ENCODE measurements at places on chromosomes 5 and 9.

- H3K36me3 ChIP-seq, result no peaks in the 10 kb centered on the region
- no peak overlapping the region for H3K4me3 ChIP-seq
- no peak for DNase-seq
- H3K4me1 ChIP-seq, result no peaks in the 10 kb centered on the region
- no peak overlapping the region for H3K27ac ChIP-seq
Measured at GRCh38 chr9:101372327-101373118, 12.3 kb downstream of the BAAT start.

DNA sequence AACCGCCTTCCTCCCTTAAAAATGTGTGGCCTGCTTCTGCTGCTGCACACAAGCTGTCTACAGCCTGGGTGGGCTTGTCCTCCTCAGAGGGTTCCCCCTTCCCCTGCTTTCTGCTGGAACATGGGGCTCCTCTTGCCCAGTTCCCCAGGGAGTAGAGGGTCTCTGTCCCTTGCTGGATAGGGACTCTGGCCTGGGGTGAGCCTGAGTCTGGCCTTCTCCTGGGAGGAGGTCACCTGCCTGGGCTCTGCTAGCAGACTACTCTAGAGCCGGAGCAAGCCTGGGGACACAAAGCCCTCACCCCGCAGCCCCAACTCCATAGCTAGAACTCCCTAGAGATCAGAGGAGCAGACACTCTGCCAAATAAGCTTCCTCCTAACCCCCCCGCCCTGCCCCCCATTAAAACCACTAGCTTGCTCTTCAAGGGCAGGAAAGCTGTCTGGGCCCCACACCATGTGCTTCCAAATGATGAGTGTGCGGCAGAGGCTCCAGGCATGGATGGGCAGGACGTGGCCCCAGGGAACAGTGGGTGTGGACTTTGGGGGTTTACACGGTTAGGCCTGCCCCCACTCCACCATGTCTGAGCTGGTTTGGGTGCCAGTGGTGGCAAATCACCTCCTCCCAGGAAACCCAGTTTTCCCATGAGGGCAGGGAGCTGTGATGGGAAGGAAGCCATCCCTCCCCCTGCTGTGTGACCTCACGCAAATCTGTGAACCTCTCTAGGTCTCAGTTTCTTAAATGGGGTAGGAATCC is 10.0 kb downstream of the TCF7 start:
- no peak overlapping the region for H3K27ac ChIP-seq
- H3K4me1 ChIP-seq, result no peaks in the 10 kb centered on the region
- DNase-seq, result no peak

GRCh38 chr5:56840597-56840996 is 25.2 kb downstream of the MAP3K1 start:
- no peak for DNase-seq
- H3K27ac ChIP-seq, result no peak overlapping the region
- H3K4me3 ChIP-seq, result no peak overlapping the region
- no peaks in the 10 kb centered on the region for H3K36me3 ChIP-seq

GRCh38 chr5:86679529-86679928 is 61.8 kb downstream of the COX7C start:
- H3K27ac ChIP-seq, result no peak overlapping the region
- no peak for DNase-seq
- H3K27me3 ChIP-seq, result no peaks in the 10 kb centered on the region
- no peak overlapping the region for H3K4me3 ChIP-seq

GRCh38 chr9:132351404-132352045 is 3.3 kb downstream of the SETX start:
- H3K27ac ChIP-seq, result no peak overlapping the region
- H3K27me3 ChIP-seq, result no peaks in the 10 kb centered on the region
- H3K4me3 ChIP-seq, result peak overlapping the region; percentile 63
- H3K36me3 ChIP-seq, result peaks cover 64% of the 10 kb centered on the region
- no peaks in the 10 kb centered on the region for H3K4me1 ChIP-seq
- peak; percentile 2 for DNase-seq

- DNase-seq, result peak; percentile 69
- peaks cover 10% of the 10 kb centered on the region for H3K27me3 ChIP-seq
- H3K36me3 ChIP-seq, result no peaks in the 10 kb centered on the region
- H3K4me1 ChIP-seq, result peaks cover 4% of the 10 kb centered on the region
Measured at GRCh38 chr9:136687721-136688223, 515 bp upstream of the AGPAT2 start.

GRCh38 chr9:119961774-119962424 is 592.7 kb upstream of the BRINP1 start:
- no peak overlapping the region for H3K4me3 ChIP-seq
- H3K27me3 ChIP-seq, result no peaks in the 10 kb centered on the region
- peak; percentile 94 for DNase-seq
- H3K36me3 ChIP-seq, result no peaks in the 10 kb centered on the region
- H3K4me1 ChIP-seq, result no peaks in the 10 kb centered on the region

DNA sequence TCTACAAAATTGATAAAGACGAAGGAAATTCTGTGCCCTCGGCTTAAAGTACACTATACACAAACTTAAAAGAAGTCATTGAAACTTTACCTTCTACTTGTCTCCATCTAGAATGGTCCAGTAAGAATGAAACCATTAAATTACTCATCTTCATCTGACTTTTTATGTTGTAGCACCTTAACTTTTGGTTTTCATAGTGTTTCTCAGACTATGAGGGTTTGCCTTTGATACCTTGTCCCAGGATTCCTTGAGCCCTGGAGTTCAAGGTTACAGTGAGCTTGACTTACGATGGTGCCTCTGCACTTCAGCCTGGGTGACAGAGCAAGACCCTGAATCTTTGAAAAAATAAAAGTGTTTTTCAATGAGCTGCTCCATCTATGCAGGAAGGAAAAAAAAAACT is 132.2 kb downstream of the CDC42SE2 start:
- DNase-seq, result no peak
- H3K4me3 ChIP-seq, result no peak overlapping the region
- no peaks in the 10 kb centered on the region for H3K4me1 ChIP-seq
- H3K27me3 ChIP-seq, result no peaks in the 10 kb centered on the region
- H3K27ac ChIP-seq, result no peak overlapping the region
- H3K36me3 ChIP-seq, result peaks cover 79% of the 10 kb centered on the region

- no peaks in the 10 kb centered on the region for H3K36me3 ChIP-seq
- H3K4me1 ChIP-seq, result peaks cover 3% of the 10 kb centered on the region
- H3K4me3 ChIP-seq, result peak within 1 kb of the TSS; percentile 57
Measured at GRCh38 chr5:169980418-169981053, at the start of gene INSYN2B. INSYN2B (minus strand) TSS chr5:169980495; CDS start chr5:169883898, 96,597 bp downstream.

GRCh38 chr5:31886206-31886605 is 247.3 kb downstream of the PDZD2 start:
- no peak for DNase-seq
- H3K27ac ChIP-seq, result no peak overlapping the region
- peaks cover 3% of the 10 kb centered on the region for H3K4me1 ChIP-seq
- no peaks in the 10 kb centered on the region for H3K36me3 ChIP-seq
- H3K27me3 ChIP-seq, result no peaks in the 10 kb centered on the region

DNA sequence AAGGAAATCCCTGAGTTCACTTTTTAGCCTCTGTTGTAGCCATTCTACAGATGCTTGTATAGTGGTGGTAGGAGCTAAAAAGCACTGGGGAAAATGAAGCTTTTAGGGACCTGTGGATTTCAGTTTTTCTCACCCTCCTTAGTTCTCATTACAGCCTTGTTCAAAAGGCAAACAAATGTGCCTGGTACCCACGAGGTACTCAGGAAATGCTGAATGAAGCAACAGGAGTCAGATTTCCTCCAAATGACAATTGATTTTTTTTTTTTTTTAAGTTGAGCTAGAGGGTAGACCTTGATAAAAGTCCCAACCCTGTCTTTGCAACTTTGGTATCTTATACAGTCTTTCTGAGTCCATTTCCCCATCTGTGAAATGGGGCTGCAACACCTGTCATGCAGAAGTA is 21.3 kb upstream of the TMOD1 start:
- H3K36me3 ChIP-seq, result peaks cover 69% of the 10 kb centered on the region
- no peak for DNase-seq
- no peaks in the 10 kb centered on the region for H3K27me3 ChIP-seq

DNA sequence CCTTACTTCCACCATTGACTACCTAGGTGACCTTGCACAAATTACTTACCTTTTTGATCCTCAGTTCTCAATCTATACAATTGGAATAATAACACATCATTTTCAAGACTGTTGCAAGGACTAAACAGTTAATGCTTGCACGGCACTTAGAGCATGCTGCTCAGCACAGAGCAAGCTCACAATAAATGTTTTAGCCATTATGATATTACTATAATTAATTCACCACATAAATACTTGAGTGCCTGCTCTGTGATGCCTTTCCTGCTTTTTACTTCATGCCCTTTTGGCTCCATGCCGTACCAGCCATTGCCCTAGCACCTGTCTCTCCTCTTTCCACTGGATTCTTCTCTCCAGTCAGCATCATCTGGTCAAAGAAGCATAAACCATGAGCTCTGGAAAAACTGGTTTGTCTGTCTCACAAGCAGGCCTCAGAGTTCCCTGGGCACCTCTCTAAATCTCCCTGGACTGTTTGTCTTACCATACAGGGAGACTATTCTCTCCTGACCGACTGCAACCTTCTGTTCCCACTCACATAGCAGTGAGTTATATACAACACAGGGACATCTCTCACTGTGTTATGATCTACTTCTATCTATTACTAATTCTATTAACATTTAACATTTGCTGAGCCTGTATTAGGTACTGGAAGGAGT is 260.4 kb upstream of the ADRA1B start:
- H3K27me3 ChIP-seq, result no peaks in the 10 kb centered on the region
- H3K4me3 ChIP-seq, result no peak overlapping the region
- no peaks in the 10 kb centered on the region for H3K36me3 ChIP-seq
- no peak overlapping the region for H3K27ac ChIP-seq

- H3K27ac ChIP-seq, result no peak overlapping the region
- no peaks in the 10 kb centered on the region for H3K27me3 ChIP-seq
- H3K4me1 ChIP-seq, result no peaks in the 10 kb centered on the region
- no peak for DNase-seq
- H3K4me3 ChIP-seq, result no peak overlapping the region
Measured at GRCh38 chr9:120396418-120396817, 183.5 kb downstream of the CDK5RAP2 start.

DNA sequence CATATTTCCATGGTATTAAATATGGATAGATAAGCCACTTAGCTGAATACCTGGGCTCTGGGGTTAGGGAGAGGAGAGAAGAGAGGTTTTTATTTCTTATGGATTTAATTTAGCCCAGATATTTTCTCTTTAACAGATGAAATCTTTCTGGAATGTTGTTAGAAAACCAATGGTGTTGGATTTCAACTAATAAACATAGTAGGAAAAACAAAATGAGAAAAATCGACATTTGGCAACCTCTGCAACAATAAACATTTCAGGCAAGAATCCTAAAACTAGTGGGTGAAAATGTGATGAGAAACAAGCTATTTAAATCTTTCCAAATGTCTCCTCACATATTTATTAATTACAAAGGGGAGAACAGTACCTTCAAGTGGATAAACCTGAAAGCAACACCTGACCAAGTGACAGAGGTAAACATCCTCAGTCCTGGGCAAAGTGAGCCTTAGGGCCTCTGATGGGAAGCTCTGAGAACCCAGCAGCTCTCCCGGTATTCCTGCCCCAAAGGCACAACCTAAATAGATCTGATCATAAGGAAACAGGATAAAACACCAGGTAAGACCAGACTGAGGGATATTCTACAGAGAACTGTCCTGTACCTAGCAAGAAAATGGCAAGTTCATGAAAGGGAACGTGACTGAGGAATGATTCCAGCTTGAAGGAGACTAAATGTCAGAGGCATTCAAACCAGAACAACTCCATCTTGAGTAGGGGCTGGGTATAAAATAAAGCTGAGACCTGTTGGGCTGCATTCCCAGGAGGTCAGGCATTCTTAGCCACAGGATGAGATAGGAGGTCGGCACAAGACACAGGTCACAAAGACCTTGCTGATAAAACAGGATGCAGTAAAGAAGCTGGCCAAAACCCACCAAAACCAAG is 163.7 kb downstream of the ESM1 start:
- H3K36me3 ChIP-seq, result no peaks in the 10 kb centered on the region
- peak; percentile 59 for DNase-seq
- H3K4me3 ChIP-seq, result no peak overlapping the region
- H3K27ac ChIP-seq, result no peak overlapping the region
- H3K27me3 ChIP-seq, result no peaks in the 10 kb centered on the region

- no peak overlapping the region for H3K4me3 ChIP-seq
- no peak overlapping the region for H3K27ac ChIP-seq
- no peak for DNase-seq
- H3K36me3 ChIP-seq, result no peaks in the 10 kb centered on the region
- no peaks in the 10 kb centered on the region for H3K4me1 ChIP-seq
Measured at GRCh38 chr9:108618906-108619550, 236.8 kb downstream of the ACTL7B start.

- H3K36me3 ChIP-seq, result peaks cover 27% of the 10 kb centered on the region
- peak overlapping the region; percentile 100 for H3K27ac ChIP-seq
- H3K4me3 ChIP-seq, result peak overlapping the region; percentile 99
- peak; percentile 63 for DNase-seq
- no peaks in the 10 kb centered on the region for H3K4me1 ChIP-seq
Measured at GRCh38 chr5:139295346-139296057, 2.0 kb downstream of the MATR3 start.

DNA sequence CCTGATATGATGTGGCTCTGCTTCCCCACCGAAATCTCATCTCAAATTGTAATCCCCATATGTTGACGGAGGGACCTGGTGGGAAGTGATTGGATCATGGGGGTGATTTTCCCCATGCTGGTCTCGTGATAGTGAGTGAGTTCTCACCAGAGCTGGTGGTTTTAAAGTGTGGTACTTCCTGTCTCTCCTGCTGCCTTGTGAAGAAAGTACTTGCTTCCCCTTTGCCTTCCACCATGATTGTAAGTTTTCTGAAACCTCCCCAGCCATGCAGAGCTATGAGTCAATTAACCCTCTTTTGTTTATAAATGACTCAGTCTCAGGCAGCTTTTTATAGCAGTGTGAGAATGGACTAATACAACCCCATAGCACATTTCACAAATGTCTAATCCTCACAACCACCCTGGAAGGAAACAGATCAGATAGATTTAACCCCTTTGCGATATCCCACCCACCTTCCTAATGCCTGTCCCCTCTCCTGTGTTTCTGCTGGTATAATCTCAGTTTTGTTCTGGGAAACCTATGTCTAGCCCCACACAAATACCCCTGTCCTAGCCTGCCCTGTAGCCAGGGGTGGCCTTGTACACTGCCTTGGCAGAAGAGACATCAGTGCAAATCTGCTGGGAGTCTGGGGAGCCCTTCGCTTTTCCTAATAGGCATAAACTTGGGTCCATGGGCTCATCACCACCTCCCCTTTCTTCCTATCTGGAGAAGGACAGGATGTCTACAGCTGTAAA is 157.0 kb upstream of the RAI14 start:
- DNase-seq, result no peak
- no peak overlapping the region for H3K27ac ChIP-seq
- H3K36me3 ChIP-seq, result no peaks in the 10 kb centered on the region
- H3K4me1 ChIP-seq, result no peaks in the 10 kb centered on the region

DNA sequence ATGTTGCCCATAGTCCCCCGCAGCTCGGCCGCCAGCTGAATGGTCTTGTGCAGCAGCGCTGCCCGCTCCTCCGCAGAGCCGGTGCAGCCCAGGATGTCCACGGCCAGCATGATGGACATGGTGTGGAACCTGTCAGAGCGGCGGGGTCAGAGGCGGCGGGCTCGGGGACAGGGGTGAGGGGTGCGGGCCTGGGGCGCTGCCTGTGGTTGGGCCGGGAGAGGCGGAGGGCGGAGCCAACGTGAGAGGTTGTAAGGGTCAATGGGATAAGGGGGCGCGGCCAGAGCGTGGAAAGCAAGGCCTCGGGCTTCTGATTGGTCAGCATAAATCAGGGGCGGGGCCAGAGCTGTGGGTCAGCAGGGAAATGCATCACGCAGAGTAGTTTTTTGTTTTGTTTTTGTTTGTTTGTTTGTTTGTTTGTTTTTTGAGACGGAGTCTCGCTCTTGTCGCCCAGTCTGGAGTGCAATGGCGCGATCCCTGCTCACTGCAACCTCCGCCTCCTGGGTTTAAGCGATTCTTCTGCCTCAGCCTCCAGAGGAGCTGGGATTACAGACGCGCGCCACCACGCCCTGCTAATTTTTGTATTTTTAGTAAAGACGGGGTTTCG is 6.8 kb upstream of the TOR2A start:
- peak overlapping the region; percentile 81 for H3K4me3 ChIP-seq
- peak; percentile 99 for DNase-seq
- H3K27me3 ChIP-seq, result peaks cover 10% of the 10 kb centered on the region
- no peaks in the 10 kb centered on the region for H3K36me3 ChIP-seq
- no peaks in the 10 kb centered on the region for H3K4me1 ChIP-seq

Data from endodermal cell (in vitro differentiated cells).